ENCODE measurements at places on chromosomes 7 and 10. TPM values are rescaled to one million over a fixed set of nuclear protein-coding genes. Genes with fewer than 3 reads are reported as not detected.

The ASNS gene
- 12.1 TPM for total RNA-seq

The SPOCK2 gene
- 488 TPM for total RNA-seq

The FAM237B gene
- total RNA-seq, result not detected

The TAX1BP1 gene
- total RNA-seq, result 167 TPM

The POM121C gene
- total RNA-seq, result 21.9 TPM

The PCGF6 gene
- total RNA-seq, result 3.3 TPM
